Cardiac fibroblast (primary cell): ENCODE measurements at places on chromosomes 1 and 21.
A peak's percentile ranks its signal among the peaks of the same experiment; 100 is the strongest.

DNA sequence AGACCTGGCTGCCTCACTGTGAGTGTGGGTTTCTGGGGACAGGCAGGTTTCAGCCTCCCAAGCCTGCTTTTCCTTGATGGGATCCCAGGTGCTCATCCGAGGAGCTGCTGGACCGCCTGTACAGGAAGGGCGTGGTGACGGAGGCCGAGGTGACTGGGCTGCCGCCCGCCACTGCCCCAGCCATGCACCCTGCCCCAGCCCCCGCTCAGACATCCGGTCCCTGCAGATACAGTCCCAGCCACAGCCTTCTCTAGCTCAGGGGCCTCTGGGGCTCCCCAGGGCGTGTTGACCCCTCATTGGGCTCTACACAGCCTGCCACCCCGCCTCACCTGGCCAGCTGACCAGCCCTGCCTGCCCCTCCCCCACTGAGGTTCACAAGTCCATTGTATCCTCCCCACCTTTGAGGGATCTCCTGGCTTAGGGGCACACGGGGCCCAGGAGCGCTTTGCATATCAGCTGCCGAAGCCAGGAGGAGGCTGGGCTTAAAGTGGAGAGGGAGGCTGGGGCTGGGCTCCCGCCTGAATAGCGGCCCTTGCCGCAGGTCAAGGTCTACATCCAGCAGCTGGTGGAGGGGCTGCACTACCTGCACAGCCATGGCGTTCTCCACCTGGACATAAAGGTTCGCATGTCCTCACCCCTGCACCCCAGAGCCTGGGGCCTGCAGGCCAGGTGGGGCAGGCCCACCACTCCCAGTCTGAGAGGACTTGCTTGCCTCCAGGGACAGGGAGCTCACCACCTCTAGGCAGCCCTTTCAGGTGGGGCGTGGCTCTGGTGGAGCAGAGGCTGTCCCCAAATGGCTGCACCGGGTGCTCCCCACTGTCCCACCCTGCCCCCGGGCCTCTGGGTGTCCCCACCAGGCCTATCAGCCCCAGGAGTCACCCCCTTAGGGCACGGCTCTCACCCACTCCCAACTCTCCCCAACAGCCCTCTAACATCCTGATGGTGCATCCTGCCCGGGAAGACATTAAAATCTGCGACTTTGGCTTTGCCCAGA, 38.5 kb downstream of the TRIM11 start:
- DNase-seq, result no peak

DNA sequence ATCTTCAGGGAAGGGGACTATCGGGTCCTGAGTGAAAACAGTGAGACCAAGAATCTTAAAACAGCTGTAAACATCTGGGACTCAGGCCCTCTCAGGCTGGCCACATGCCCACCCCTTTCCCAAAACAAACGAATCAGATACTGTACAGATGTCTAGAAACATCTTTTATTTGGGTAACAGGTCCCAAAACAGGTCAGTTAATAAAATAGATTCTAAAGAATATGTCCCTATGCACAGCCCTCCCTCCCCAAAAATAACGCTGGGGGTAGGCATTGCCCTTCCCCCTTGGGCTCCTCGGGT, 499 bp upstream of the CRTC2 start:
- DNase-seq, result no peak

- DNase-seq, result no peak
Measured at GRCh38 chr1:100431954-100432353, 79.6 kb downstream of the CDC14A start.

- peak; percentile 64 for DNase-seq
Measured at GRCh38 chr1:245301162-245301580, 146.4 kb downstream of the KIF26B start.

- peak; percentile 66 for DNase-seq
Measured at GRCh38 chr1:59971464-59971911, 44.9 kb upstream of the CYP2J2 start.

DNA sequence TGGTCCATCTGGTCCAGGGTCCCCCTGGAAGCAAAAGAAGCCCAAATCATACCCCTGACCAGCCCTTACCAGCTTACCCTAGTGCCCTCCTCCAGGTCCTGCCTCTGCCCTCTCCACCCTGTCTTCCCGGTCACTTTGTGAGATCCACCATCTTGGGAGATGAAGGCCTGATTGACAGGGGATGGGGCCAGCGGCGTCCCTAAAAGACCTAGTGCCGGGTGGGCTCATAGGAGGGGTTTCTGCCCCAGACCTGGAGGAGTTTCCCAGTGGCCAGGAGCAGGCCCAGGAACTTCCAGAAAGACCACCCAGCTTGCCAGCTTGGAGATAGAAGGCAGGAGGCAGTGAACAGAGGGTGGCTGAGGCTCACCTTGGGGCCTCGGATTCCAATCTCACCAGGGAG, 5.4 kb downstream of the COL9A2 start:
- no peak for DNase-seq

DNA sequence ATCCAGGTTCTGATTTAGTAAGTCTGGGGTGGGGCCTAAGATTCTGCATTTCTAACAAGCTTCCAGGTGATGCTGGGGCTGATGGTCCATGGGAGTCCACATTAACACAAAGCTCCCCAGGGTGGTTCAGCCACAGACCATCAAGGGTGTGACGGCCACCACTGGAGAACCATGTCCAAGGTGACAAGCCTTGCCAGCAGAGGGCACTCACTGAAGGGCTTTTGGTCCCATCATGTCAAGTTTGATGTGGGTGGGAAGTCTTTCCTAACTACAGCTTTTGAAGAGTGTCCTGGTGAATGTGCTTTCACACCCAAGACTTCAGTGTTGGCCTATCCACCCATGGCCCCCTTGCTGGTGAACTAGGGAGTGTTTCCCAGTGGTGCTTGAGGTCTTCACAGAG, 67.1 kb downstream of the UBE2T start:
- DNase-seq, result peak; percentile 62

DNA sequence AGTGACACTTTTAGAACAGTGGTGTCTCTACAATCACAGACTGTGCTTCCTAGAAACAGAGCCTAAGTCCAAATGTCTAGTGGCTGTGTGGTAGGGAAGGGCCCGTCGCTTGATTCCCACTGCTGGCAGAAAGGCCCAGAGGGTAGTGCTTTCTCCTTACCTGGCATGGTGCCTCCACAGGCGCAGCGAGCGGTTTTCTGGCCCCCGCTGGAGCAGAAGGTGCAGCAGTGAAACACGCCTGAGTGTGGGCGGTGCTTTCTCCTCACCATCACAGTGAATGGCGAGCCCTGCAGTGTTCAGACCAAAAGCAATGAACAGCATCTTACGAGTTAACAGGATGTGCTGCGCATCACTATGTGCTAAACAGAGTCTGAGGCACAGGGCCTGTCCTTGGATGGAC, 8.3 kb downstream of the TRIM45 start:
- no peak for DNase-seq

GRCh38 chr1:220441211-220441610, 86.7 kb upstream of the MARK1 start:
- DNase-seq, result no peak

DNA sequence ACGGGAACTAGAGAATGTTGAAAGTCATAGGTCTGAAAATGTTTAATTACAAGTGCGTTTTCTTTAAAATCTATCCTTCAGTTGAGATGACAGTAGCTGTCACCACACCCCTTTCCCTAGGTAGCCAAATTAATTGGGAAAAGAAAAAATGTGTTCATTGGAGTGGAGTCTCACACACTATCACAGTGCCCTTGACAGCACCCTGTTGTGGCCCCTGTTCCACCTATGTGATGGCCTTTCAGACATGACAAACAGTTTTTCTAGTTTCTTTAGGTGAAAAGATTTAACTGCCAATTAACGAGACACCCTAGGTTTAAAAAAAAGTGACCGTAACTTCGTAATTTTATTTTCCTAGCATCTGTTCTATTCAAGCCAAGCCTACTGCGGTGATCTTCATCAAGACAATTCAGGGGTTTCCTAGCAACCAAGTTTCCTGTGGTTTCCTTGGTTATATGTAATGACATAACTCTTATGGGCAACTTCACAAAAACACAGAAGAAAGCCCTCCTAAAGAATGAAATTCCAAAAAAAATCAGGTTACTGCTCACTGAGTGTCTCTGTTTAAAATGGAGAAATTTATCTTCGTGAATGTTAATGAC, 298.3 kb downstream of the PDE4B start:
- peak; percentile 5 for DNase-seq

GRCh38 chr1:68269637-68270430, 37.5 kb upstream of the WLS start:
- peak; percentile 73 for DNase-seq

DNA sequence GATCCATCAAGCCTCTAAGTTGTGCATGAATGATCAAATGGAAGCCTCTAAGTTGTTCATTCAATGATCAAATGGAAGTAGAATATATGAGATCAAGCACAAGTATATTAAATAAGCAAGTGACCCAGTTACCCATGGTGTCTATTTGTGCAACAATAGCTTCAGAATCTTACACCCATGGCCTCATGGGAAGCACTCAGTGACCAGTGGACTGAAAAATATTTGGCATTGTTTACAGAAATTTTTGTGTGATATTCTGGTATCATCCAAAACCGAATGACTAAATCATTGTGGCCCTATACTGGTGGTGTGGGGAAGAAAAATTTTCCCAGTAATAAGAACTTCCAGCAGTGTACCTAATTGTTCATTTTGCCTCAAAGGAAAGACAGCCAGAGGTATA, 46.6 kb downstream of the DUSP10 start:
- no peak for DNase-seq

DNA sequence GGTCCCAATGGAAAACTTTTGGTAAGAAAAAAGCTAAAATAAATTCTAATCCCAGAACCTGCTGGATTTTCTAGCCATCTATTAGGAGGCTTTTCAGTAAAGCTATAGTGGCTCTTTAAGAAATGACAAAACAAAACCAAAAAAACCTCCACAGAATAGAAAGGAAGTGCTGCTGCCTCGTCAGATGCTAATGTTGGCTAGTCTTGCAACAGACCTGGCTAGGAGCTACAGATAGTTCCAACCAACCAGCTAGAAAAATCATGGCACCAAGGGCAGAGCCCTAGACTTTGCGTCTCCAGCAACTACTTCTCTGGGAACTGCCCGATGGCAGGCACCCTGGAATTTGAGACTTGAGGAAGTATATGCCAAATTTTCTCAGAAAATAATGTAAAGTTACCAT, 7.6 kb downstream of the CD101 start:
- DNase-seq, result peak; percentile 72

DNA sequence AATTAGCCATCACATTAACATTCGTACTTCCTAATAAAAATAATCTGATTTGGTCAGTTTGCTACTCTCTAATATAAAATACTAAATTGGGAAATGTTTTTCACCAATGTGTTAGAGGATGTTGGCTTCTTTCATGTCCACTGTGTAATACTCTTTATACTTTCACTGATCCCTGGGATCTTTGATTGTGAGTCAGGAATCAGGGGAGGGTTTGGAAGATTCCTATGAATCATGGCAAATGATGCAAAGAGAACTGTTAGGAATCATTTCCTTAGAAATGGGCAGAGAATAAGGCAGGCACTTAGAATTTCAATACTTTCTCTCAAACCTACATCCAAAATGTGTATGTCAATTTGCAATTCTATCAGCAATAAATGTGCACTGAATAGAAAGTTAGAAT, 31.0 kb downstream of the KRTAP24-1 start:
- DNase-seq, result peak; percentile 17

DNA sequence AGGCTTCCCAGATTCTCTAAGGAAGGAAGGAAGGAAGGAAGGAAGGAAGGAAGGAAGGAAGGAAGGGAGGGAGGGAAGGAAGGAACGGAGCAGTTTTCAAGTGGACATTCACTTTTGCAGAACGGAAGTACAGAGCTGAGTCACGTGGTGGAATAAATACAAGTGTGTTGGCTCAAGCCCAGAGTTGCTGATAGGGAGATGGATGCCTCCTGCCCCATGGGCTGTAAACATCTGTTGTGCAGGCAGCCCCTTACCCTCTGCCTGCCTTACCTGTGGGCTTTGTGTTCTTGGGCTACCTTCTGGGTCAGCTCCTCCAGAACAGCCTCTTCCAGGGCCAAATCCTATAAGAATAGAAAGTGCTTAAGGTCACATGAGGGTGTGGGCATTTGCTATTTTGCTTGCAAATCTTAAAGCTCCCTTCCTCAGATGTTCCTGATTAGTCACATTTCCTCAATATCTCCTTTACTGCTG, 121.7 kb downstream of the SMYD2 start:
- peak; percentile 39 for DNase-seq

GRCh38 chr1:8061210-8061609, 35.1 kb upstream of the ERRFI1 start:
- DNase-seq, result peak; percentile 98

GRCh38 chr1:71698186-71698585, 584.2 kb downstream of the NEGR1 start:
- DNase-seq, result no peak
